ENCODE measurements at places on chromosomes 11 and 22.

DNA sequence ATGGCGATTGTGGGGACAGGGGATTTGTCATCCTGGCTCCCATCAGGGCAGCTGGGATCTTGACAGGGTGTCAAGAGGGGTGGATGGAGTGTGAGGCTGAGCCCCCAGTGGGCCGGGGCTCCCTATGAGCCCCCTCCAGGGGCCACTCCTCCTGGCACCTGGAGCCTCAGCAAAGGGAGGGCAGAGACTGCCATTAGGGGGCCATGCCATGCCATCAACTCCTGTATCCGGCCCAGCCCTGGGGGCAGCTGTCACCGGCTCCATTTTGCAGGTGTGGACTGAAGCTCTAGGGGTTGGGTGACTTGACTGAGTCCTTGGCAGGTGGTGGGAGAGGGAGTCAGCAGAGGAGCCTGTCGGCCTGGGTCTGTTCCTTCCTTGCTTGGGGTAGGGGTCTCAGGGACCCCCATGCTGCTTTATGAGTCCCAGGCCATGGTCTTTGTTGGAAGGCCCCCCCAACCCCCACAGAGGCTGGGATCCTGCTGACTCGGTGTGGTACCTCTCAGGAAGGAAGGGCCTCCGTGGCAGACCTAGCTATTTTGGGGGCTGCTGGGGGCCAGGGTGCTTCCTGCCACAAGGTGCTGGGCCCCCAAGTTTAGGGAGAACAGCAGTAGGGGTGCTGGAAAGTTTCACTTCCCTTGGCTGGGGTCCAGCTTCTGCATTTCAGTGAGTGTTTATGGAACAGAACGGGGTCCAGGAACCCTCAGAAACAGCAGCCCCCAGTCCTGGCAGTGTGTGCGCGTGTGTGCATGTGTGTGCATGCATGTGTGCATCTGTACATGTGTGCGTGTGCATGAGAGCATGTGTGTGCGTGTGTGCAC, 1.5 kb downstream of the ACY3 start:
- no peak for DNase-seq

GRCh38 chr11:2711161-2711560, 11.4 kb upstream of the KCNQ1OT1 start:
- DNase-seq = no peak

GRCh38 chr11:117670443-117670842, 126.6 kb downstream of the DSCAML1 start:
- DNase-seq = no peak

- peak; percentile 64 for DNase-seq
These were observed 7.6 kb downstream of the CYB5R2 start for GRCh38 chr11:7665473-7666291.

- DNase-seq = no peak
These were observed 151.1 kb downstream of the FAM76B start for GRCh38 chr11:95638501-95638900.

GRCh38 chr22:19629720-19630419, 84.4 kb upstream of the SEPTIN5 start:
- DNase-seq = peak; percentile 75

DNA sequence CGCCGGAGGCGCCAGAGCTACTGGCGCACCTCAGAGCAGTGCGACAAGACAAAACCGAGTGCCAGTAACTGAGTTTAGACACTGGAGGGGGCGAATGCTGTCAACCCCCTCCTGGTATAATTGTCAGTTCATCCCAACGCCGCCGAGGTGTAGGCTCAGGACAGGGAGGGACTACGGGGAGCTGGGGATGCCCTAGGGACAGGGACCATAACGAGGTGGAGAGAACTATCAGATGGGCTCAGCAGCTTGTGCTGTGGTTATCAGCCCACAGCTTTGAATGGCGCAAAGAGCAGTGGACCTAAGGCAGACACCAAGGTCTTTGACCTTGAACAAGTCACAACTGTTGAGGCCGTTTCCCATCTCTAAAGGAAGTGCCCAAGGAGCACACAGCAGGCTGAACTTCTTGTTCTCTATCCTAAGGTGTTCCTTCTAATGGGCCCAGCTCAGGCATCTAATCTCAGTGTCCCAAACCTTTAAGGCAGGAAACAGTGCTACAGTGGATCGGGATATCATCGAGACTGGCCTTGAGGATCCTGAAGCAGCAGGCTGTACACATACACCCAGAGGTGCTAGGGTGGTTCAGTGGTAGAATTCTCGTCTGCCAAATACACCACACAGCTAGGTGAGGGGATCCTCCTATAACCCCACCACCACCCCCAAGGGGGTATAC, 958 bp upstream of the TUT1 start:
- no peak for DNase-seq

- DNase-seq = no peak
These were observed 249.2 kb downstream of the DLG2 start for GRCh38 chr11:85377901-85378300.

DNA sequence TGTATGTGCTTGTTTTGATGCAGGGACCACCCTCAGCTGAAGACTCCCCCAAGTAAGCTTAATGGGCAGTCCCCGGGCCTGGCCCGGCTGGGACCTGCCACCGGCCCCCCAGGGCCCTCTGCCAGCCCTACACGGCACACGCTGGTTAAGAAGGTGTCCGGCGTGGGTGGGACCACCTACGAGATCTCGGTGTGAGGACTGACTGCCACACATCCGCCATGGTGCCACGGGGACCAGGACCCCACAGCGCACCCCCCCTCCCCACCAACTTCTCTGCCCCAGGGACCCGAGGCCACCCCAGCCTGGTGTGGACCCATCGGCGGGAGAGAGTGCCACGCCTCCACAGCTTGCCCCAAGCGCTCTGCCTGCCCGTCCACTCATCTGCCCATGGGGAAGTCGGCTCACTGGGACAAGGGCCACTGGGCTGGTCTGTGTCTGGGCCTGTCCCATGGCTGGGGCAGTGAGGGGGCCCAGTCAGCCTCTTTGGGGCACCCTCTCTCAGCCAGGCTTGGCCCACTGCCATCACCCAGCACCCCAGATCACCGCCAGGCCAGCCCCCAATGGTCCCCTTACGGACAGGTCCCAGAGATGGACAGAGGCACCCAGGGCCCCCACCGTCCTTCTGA, 5.5 kb downstream of the CCDC188 start:
- no peak for DNase-seq

DNA sequence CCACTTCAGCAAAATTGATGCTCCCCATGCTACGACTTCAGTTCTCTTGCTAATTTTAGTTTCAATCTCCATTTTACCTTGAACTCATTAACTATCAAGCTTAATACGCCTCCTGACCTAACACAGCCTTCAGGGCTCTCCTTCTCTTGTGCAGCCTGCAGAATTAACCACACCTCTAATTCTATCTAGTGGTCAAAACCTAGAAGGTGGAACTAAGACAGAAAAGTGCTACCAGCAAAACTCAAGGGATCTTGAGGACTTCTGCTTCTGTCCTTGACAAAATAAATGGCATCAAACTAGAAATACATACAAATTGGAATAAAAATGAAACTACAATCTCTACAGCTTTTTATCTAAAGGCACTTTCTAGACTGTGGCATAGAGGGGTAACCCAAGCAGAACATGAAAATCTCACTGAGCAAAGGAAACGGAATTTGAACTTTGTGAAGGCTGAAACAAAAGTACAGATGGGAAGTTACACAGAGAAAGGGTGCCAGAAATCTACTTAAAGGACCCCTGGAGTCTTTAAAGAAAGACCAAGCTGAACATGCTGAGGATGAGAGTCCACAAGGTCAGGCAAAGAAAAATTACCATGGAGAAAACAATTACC, 10.7 kb downstream of the CWF19L2 start:
- no peak for DNase-seq

GRCh38 chr22:38043151-38044039, 13.8 kb upstream of the PICK1 start:
- no peak for DNase-seq

DNA sequence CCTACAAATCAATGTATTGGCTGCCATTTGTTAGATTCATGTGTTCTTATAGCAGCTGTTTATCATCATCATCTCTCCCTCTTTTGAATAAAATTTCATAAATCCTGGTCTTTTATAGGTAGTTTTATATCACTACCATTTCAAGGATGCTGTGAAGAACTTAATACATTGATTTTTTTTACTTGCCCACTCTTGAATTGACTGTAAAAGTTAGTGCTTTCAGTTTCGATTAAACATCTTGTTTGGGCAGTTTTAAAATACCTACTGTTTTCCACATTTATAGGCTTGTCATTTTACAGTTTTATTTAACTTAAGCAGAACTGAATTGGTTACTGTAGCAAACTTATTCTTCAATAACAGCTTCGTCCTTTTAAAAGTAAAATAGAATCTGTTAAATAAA, 59.5 kb downstream of the TTC17 start:
- DNase-seq = no peak

GRCh38 chr11:115527534-115528125, 23.4 kb upstream of the CADM1 start:
- no peak for DNase-seq

- DNase-seq = no peak
These were observed 80.6 kb downstream of the GAB2 start for GRCh38 chr11:78336877-78337553.

GRCh38 chr11:69335007-69335780, 41.2 kb downstream of the MYEOV start:
- DNase-seq = no peak

GRCh38 chr22:29641042-29641699, 37.7 kb downstream of the NF2 start:
- peak; percentile 48 for DNase-seq

- DNase-seq = no peak
These were observed 30.9 kb downstream of the MICAL2 start for GRCh38 chr11:12141283-12141682.

DNA sequence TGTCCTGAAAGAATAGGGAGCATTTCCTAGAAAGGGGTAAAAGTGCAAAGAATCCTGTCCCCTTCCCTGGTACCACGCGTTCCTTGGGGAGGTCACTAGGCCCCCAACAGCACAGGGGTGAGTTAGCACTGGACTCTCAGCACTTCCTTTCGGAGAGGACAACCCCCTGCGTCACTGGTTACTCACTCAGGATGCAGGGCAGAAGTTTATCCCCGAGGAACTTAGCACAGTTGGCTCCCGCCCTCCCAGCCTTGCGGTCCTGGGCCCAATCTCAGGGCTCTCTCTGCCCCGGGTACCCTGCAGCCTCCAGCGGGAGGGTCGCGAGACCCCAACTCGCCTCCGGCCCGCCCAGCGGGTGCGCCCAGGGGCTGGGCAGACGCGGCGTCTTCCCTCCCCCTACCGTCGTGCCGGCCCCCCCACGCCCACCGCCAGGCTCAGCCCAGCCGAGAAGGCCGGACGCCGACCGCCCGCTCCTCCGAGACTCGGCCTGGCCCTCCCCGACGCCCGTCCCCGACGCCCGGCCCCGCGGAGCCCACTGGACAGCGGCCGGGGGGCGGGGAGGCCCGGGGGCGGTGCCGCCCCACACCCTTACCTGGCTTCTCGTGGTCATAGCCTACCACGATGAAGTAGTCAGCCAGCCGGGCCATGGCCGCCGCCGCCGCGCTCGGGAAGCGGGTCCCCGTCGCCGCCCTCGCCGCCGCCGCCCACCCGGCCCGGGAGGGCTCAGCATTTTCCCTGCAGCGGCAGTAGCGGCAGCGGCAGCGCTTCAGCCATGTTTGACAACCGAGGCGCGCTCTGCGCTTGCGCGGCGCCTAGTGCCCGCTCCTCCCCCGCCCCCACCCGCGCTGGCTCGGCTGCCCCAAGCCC, at the start of gene SBF2:
Gene SBF2 (minus strand): TSS at position 797 of the 867 bp plus-strand sequence. CDS start 150 bp downstream, at position 647.
- peak; percentile 85 for DNase-seq

- no peak for DNase-seq
These were observed 33.7 kb downstream of the SLC5A1 start for GRCh38 chr22:32076761-32077084.

GRCh38 chr22:30423301-30423958, 2.1 kb upstream of the MTFP1 start:
- no peak for DNase-seq

GRCh38 chr22:37421468-37421877, 5.8 kb downstream of the ELFN2 start:
- DNase-seq = no peak

DNA sequence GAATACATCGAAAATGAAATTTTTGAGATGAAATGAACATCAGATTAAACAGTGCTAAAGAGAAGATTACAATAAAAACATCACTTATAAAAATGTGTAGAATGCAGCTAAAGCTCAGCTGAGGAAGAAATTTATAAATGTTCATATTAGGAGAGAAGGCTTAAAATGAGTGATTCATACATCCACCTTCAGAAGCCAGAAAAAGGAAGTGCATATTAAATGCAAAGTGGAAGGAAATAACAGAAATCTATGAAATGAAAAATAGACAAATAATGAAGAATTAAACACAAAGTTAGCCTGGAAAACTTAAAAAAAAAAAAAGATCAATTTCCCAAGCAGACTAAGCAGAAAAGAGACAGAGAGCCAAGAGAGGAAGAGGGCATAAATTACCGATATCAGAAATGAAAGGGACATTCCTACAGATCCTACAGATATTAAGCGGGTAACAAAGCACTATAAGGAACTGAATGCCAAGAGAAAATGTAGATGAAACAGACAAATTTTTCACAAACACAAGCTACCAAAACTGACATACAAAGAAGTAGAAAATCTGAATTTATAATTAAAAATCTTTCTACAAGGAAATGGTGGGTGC, 7.2 kb upstream of the MOB2 start:
- DNase-seq = no peak

GRCh38 chr11:131246663-131247062, 123.8 kb upstream of the NTM start:
- DNase-seq = peak; percentile 4

DNA sequence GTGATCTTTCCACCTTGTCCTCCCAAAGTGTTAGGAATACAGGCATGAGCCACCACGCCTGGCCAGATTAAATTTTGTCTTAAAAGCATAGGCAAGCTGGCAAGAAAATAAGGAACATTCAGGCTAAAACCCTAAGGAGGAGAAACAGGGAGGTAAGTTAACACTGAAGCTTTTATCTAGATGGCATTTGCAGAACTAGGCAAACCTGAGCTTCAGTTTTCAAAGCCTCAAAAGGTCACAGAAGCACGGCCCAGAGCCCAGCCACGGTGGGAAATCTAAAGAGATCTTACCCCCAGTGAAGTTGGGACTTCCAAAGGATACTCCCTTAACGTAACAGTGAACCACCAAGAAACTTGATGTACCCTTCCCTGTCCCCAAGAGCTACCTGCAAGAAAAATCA, 28.4 kb downstream of the PC start:
- DNase-seq = no peak

- no peak for DNase-seq
These were observed 17.2 kb downstream of the LINC01488 start for GRCh38 chr11:69498614-69499175.

- no peak for DNase-seq
These were observed 30.6 kb downstream of the ADAMTS8 start for GRCh38 chr11:130397780-130398179.

DNA sequence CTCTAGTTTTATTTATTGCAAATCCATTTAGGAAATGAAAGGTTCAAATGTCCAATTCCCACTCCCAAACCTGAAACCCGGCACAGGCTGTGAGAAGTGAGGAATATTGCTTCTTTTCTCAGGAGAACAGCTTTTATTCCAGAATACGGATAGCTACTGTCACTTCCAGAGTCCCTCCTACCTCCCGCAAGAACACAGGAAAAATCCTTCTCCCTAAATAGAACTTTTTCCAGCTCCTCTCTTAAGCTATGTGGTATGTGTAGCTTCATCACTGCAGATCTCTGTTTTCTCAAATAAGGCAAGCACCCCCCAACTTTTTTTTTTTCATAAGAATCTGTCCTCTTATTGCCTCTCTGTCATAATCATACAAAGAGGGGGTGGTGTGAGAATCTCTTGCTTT, 126.8 kb downstream of the LARGE1 start:
- no peak for DNase-seq
